ENCODE measurements at places on chromosomes 11 and 22. TPM values are rescaled to one million over a fixed set of nuclear protein-coding genes. Genes with fewer than 3 reads are reported as not detected.

- no peaks in the 10 kb centered on the region for H3K4me1 ChIP-seq
- peak overlapping the region; percentile 33 for H3K4me3 ChIP-seq
- no peaks in the 10 kb centered on the region for H3K27me3 ChIP-seq
- H3K27ac ChIP-seq: no peak overlapping the region
- no peaks in the 10 kb centered on the region for H3K36me3 ChIP-seq
- DNase-seq: no peak
These were observed 1.6 kb downstream of the RAC2 start for GRCh38 chr22:37242395-37242918.

DNA sequence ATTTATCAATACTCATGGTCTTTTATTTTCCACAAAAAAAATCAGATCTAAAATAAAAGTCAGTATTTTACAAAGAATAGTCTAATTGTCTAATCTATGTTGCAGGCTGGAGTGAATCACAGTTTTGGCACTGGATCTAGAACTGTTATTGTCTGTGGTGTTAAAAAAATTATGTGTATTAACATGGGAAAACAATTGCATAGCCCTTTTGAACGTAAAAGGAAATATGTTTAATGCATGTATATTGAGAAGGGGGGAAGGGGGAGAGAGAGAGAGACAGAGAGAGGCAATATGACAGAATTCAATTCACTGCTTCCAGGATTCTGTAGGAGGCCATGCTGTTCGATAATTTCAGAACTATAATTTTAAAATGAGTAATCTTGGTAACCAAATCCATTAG is 324.9 kb upstream of the CCDC90B start:
- no peak overlapping the region for H3K27ac ChIP-seq
- no peaks in the 10 kb centered on the region for H3K27me3 ChIP-seq
- H3K36me3 ChIP-seq: no peaks in the 10 kb centered on the region
- H3K4me1 ChIP-seq: no peaks in the 10 kb centered on the region
- no peak for DNase-seq

- no peaks in the 10 kb centered on the region for H3K27me3 ChIP-seq
- peaks cover 30% of the 10 kb centered on the region for H3K4me1 ChIP-seq
- H3K36me3 ChIP-seq: no peaks in the 10 kb centered on the region
- peak overlapping the region; percentile 97 for H3K27ac ChIP-seq
- peak; percentile 40 for DNase-seq
These were observed 516 bp downstream of the VPS26B start for GRCh38 chr11:134224710-134225664.

GRCh38 chr22:47423861-47424820 is 661.7 kb downstream of the TBC1D22A start:
- H3K36me3 ChIP-seq: no peaks in the 10 kb centered on the region
- H3K4me1 ChIP-seq: no peaks in the 10 kb centered on the region
- no peaks in the 10 kb centered on the region for H3K27me3 ChIP-seq
- H3K27ac ChIP-seq: no peak overlapping the region
- DNase-seq: no peak

DNA sequence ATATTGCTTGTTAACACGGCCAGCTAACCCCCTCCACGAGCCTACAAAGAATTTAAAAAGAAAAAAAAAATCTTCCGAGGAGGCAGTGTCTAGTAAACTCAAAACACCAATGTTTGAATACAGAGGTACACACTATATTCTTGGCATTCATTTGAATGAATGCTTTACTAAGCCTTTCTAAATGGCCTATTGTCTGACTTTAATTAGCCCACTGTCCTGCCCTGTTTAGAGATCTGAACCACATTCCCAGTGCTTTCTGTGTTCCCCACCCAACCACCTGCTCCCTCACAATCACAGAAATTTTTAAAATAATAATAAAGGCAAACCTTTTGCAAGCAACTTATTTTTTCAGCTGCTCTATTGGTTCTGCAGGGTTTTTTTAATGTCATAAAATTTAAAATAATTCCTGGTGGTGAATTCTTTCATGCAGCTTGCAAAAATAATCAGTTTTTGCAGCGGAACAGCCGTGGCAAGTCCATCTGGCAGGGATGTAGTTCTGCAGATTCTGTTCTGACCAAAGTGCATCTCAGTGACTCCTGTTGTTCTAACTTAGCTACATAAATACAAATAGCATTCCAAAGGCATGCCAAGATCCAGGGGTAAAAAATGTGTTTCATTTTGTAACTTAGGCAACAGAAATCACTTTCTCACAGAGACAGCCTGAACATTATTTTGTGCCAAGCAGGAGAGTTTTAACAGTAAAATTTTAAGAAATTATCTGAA is 23.8 kb downstream of the POU2AF2 start:
- no peaks in the 10 kb centered on the region for H3K4me1 ChIP-seq
- H3K4me3 ChIP-seq: no peak overlapping the region
- no peak overlapping the region for H3K27ac ChIP-seq
- no peaks in the 10 kb centered on the region for H3K36me3 ChIP-seq
- no peak for DNase-seq

GRCh38 chr11:130051082-130051481 is 18.6 kb upstream of the APLP2 start:
- H3K4me3 ChIP-seq: no peak overlapping the region
- no peak for DNase-seq
- no peak overlapping the region for H3K27ac ChIP-seq
- H3K27me3 ChIP-seq: no peaks in the 10 kb centered on the region
- H3K36me3 ChIP-seq: no peaks in the 10 kb centered on the region

DNA sequence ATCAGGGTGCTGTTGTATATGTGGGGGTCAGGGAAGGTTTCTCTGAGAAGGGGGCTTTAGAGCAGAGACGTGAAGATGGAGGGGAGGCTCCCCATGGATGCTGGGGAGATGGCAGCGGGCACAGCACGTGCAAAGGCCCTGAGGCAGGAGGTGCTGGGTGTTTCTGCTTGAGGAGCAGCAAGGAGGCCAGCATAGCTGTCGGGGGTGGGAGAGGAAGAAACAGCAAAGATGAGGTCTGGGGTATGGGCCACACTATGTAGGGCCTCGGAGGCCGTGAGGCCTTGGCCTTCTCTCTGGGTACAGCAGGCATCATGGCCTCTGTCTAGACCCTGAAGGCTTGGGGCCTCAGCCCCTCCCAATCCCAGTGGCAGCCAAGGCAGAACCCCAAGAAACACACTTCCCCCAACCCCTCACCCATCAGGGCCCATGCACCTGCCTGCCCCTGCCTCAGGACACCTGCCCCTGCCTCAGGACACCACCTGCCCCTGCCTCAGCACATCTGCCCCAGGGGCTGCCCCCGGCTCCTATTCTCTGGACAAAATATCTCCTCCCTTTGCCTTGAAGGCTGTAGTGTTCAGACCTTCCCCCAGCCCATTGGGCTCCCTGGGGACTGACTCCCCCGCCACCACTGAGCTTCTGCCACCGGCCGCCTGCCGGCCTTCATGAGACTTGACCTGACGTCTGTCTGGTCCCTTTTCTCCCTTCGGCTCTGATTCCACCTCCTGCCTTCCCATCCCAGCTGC is 6.2 kb downstream of the ALDH3B1 start:
- H3K4me3 ChIP-seq: no peak overlapping the region
- H3K27ac ChIP-seq: no peak overlapping the region
- H3K36me3 ChIP-seq: no peaks in the 10 kb centered on the region

DNA sequence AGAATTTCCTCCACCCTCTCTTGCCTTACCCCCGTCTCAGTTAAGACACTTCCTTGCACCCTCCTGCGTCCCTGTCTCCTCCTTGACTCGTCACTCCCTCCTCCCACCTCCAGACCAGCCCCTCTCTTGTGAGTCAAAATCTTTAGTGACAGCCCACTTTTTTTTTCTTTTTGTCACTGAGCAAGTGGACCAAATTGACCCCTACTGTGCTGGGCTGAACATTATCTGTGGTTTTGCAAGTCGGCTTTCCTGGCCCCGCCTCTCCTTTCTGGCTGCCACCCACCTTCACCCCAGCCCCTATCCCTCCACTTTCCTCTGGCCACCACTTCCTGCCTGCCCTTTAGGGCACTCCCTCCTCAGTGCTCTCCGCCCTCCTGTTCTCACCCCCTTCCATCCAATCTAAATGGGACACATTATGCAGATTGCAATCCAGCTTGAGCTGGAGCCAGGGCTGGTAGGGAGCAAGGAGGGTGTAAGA is at the start of gene APLNR:
Gene APLNR (minus strand): TSS at position 47 of the 478 bp plus-strand sequence. CDS start 246 bp downstream, outside the sequence.
- H3K27ac ChIP-seq: no peak within 1 kb of the TSS
- H3K4me3 ChIP-seq: no peak within 1 kb of the TSS
- DNase-seq: no peak
- no peaks in the 10 kb centered on the region for H3K4me1 ChIP-seq
- H3K27me3 ChIP-seq: no peaks in the 10 kb centered on the region

- no peak overlapping the region for H3K27ac ChIP-seq
- no peak for DNase-seq
- no peak overlapping the region for H3K4me3 ChIP-seq
- no peaks in the 10 kb centered on the region for H3K27me3 ChIP-seq
- H3K4me1 ChIP-seq: no peaks in the 10 kb centered on the region
These were observed 103.2 kb upstream of the ANO3 start for GRCh38 chr11:26228778-26229177.

- no peaks in the 10 kb centered on the region for H3K27me3 ChIP-seq
- no peaks in the 10 kb centered on the region for H3K4me1 ChIP-seq
- DNase-seq: no peak
- no peaks in the 10 kb centered on the region for H3K36me3 ChIP-seq
These were observed 22.2 kb downstream of the MYBPC3 start for GRCh38 chr11:47329987-47330931.

GRCh38 chr22:47299211-47299862 is 536.9 kb downstream of the TBC1D22A start:
- no peak overlapping the region for H3K4me3 ChIP-seq
- no peak overlapping the region for H3K27ac ChIP-seq
- H3K27me3 ChIP-seq: no peaks in the 10 kb centered on the region
- no peaks in the 10 kb centered on the region for H3K4me1 ChIP-seq
- no peaks in the 10 kb centered on the region for H3K36me3 ChIP-seq

- no peak overlapping the region for H3K27ac ChIP-seq
- DNase-seq: no peak
- no peaks in the 10 kb centered on the region for H3K4me1 ChIP-seq
- no peaks in the 10 kb centered on the region for H3K36me3 ChIP-seq
- H3K27me3 ChIP-seq: no peaks in the 10 kb centered on the region
- H3K4me3 ChIP-seq: no peak overlapping the region
These were observed 4.2 kb downstream of the ELF5 start for GRCh38 chr11:34509336-34509876.

- peak; percentile 49 for DNase-seq
- H3K36me3 ChIP-seq: no peaks in the 10 kb centered on the region
- H3K27ac ChIP-seq: no peak overlapping the region
- H3K4me3 ChIP-seq: no peak overlapping the region
These were observed 3.6 kb upstream of the MRPL23 start for GRCh38 chr11:1943576-1943975.

DNA sequence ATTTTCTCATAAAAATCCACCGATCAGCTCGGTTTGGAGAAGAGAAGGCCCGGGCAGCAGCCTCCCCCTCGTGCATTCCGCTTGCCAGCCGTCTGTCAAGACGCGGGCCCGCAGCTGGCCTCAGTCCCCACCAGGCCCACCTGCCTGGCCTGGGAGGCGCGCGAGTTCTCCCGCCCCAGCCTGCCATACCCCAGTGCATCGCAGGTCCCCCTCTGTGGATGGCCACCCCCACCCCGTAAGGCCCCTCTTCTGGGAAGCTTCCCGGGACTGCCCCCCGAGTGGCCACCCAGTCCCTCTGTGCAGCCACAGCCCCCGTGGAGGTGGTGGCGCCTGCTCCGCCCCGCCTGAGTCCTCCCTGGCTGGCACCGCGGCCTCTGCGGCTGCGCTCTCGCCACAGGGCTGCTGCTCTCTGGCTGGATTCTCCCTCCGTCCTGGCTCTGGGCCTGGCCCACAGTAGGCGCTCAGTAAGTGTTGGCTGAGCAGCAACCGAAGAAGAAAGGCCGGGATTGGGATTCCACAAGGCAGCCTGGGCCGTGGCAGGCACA is 74.0 kb upstream of the TCF20 start:
- no peaks in the 10 kb centered on the region for H3K27me3 ChIP-seq
- H3K4me3 ChIP-seq: no peak overlapping the region
- no peak overlapping the region for H3K27ac ChIP-seq
- H3K4me1 ChIP-seq: no peaks in the 10 kb centered on the region
- DNase-seq: no peak

DNA sequence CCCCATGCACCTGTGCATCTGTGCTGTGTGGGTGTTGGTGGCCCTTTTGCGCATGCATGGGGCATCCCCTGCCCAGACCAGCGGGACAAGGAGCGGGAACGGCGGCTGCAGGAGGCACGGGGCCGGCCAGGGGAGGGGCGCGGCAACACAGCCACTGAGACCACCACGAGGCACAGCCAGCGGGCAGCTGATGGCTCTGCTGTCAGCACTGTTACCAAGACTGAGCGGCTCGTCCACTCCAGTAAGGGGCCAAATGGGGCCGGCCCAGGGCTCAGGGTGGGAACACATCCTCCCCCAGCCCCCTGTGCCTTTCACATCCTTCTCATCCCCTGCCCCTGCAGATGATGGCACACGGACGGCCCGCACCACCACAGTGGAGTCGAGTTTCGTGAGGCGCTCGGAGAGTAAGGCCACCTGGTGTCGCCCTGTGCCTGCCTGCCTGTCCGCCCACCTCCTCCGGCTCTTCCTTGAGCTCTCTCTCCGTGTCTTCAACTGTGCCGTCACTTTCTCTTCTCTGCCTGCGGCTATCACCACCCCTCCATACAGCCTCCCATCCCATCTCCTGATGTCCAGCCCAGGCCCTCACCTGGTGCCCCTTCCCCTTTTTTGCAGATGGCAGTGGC is 10.6 kb downstream of the SELENOM start:
- no peak overlapping the region for H3K27ac ChIP-seq
- H3K27me3 ChIP-seq: no peaks in the 10 kb centered on the region
- peaks cover 18% of the 10 kb centered on the region for H3K36me3 ChIP-seq
- DNase-seq: no peak
- H3K4me1 ChIP-seq: no peaks in the 10 kb centered on the region
- no peak overlapping the region for H3K4me3 ChIP-seq

DNA sequence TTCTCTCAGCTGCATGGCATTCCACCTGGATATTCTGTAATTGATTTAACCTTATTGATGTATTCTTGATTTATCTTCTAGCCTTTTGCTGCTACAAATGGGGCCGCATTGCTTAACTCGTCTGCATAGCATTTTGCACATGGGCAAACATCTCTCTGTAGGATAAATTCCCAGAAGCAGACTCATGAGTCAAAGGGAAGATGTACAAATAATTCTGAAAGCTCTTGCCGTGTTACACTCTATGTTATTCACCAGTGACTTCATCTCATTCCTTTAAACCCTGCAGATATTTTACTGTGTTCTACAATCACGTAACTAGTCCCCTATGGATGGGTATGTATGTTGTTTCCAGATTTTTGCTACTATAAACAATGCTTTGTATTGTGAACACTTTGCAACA is 112.7 kb downstream of the SEZ6L start:
- H3K36me3 ChIP-seq: no peaks in the 10 kb centered on the region
- no peak overlapping the region for H3K27ac ChIP-seq
- H3K4me1 ChIP-seq: no peaks in the 10 kb centered on the region
- no peak for DNase-seq
- no peak overlapping the region for H3K4me3 ChIP-seq

GRCh38 chr11:28139841-28140415 is 31.7 kb downstream of the METTL15 start:
- H3K27ac ChIP-seq: no peak overlapping the region
- no peak for DNase-seq
- H3K27me3 ChIP-seq: no peaks in the 10 kb centered on the region
- no peaks in the 10 kb centered on the region for H3K36me3 ChIP-seq
- H3K4me3 ChIP-seq: no peak overlapping the region
- H3K4me1 ChIP-seq: no peaks in the 10 kb centered on the region

DEUP1 gene
- 0.12 TPM for total RNA-seq

TEX54 gene
- not detected for total RNA-seq

LRRC51 gene
- 5.2 TPM for total RNA-seq

CYP2D6 gene
- total RNA-seq: 0.35 TPM

CYTH4 gene
- total RNA-seq: 11.5 TPM

OR51L1 gene
- total RNA-seq: not detected

TP53I11 gene
- total RNA-seq: 25.9 TPM

OR5B17 gene
- total RNA-seq: not detected

DEFB131B gene
- total RNA-seq: not detected

TPCN2 gene
- 5.6 TPM for total RNA-seq

AAMDC gene
- 17.8 TPM for total RNA-seq

Data from pancreas (tissue), 10 donors.